Fibroblast of skin of back (primary cell): ENCODE measurements at places on chromosomes 6 and 20.
A peak's percentile ranks its signal among the peaks of the same experiment; 100 is the strongest.

- DNase-seq, result peak; percentile 77
Observed at GRCh38 chr6:6277413-6277812, 43.0 kb downstream of the F13A1 start.

DNA sequence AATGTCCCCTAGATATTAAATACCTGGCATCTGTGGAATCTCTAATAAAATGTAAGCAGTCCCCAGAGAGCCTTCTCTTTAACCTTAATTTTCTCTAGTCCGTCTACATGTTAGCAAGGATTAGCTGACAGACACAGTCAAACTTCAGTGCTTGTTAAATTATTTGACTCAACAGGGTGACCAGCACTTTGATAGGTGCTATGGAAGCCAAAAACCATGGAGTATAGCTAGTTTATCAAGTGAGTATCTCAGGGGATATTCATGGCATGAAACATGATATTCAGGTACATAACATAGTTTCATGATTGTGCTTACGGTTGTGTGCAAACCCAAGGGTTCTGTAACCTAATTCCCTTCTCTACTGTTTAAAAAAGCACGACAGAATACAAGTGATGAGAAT lies 3.9 kb downstream of the RHAG start:
- no peak for DNase-seq

- DNase-seq, result peak; percentile 37
Observed at GRCh38 chr20:32477594-32478512, 107.3 kb downstream of the NOL4L start.

GRCh38 chr6:168828800-168829199 lies 387.8 kb downstream of the SMOC2 start:
- DNase-seq, result peak; percentile 62

DNA sequence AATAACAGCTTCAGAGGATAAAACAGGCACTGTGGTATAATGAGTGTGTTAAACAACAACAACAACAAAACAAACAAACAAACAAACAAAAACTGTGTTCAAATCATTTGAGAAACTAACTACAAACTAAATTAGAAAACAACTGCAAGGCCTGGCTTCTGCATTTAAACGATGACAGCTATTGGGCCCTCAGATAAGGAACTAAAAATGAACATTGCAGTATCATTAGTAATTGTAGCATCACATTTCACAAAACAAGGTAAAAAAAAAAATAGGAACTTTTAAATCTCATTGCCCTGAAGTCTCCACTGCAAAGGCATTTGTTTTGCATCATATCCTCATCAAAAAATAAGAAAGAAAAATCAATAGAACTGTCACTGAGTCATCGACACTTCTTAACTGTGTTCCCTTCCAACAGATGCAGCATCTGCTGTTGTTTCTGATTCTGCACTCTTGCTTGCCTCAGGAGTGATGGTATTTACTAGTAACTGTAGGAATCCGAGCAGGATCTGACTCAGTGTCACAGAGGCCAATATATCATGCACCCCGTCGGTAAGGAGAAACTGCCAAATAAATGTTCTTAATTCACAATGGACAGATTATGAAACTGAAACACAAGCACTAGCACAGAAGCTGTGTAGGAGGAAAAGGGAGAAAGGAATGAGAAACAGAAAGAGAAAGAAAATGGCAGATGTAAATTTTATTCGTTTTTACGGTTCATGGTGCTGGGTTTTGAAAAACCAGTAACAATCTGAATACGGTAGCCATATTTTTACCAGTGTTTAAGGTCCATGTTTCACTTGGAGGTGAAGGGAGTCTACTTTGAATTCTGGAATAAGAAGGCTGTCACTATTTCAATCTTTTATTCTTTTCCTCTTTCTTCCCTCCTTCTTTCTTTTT lies 365.7 kb upstream of the EPHA7 start:
- DNase-seq, result peak; percentile 83

DNA sequence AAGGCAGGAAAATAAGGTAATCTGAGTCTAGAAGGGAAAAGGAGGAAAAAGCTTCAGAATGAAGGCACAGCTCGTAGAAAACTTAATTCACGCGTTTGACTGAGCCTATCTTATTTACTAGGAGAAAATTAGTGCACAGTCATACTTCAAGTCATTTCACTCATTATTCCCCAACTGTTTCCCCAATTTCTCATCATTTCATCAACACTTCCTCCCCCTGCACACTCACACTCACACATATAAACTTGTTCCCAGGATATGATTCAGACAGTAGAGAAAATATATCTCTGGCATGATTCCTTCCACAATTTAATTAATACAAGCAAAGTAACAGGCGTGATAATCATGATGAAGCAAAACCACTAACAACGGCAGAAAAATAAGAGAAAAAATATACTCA lies 94.5 kb upstream of the F13A1 start:
- DNase-seq, result peak; percentile 48

GRCh38 chr6:127570739-127571389 lies 6.1 kb upstream of the C6orf58 start:
- no peak for DNase-seq

DNA sequence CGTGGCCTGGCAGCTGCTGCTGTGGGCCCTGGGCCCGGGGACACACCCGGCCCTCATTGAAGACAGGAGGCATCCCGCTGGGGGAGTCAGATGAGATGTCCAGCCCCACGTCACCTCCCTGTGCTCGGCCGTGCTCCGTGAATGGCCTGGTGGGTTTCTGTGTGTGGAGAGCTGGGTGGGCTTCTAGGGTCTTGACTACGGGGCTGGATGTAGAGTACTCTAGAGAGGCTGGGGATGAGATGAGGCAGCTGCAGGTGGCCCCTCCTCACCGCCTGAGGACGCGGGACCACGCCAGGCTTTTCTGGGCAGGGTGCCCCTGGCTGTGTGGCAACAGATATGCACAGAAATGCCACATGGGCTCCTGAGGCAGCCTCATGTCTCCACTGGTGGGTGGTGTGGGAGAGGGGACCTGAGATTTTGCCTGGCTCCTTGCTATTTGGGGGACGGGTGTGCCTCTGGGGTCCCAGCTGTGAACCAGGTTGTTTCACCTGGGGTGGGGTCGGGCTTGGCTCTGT lies 8.4 kb upstream of the BHLHE23 start:
- no peak for DNase-seq

DNA sequence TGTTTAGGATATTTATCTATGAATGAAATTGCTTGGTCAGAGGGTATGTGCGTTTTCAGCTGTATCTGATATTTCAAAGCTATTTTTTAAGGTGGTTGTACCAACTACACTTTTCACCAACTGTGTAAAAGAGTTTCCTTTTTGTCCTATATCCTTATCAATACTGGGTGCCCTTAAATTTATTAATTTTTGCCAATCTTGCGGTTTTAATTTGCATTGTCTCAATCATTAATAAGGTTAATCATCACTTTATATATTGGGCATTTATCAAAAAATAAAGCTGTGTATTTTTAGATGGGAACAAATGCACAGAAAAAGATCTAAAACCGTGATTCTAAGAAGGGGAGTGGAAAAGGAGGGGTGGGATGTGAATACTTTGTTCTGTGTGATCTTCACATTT lies 66.7 kb upstream of the SALL4 start:
- DNase-seq, result no peak

GRCh38 chr6:37033819-37034795 lies 28.7 kb downstream of the FGD2 start:
- no peak for DNase-seq

DNA sequence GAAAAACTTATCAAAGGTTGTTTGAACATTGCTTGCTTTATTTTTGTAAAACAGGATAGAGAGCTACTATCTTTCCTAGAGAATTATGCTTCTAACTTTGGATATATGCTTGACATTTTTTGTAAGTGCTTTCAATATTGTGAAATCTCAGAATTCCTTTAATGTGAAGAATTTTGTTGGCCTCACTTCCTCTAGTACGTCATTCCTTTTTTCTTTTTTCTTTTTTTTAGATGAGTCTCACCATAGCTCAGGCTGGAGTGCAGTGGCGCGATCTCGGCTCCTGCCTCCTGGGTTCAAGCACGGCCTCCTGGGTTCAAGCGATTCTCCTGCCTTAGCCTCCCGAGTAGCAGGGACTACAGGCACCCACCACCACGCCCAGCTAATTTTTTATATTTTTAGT lies 668.1 kb downstream of the RFPL4B start:
- peak; percentile 75 for DNase-seq

GRCh38 chr20:34532320-34532719 lies 16.1 kb downstream of the DYNLRB1 start:
- DNase-seq, result no peak

DNA sequence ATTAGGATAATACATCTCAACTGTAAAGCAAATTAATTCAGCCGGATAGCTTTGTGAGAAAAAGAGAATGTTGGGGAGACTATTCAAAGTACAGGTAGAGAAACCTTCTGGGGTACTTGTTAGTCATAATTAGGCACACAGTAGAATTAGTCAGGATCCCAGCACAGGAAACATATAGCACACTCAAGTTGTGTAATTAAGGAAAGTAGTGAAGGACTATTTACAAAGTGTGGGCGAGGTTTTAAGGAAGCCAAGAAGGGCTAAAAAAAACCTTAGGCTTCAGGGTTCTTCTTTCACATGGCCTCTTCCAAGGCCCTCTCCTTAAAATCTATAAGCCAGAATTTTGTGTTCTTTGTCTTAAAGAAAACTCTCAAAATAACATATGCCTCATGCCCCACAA lies 126.7 kb downstream of the RTN4IP1 start:
- DNase-seq, result no peak

GRCh38 chr6:34985236-34985635 lies 96.2 kb downstream of the ANKS1A start:
- DNase-seq, result no peak

DNA sequence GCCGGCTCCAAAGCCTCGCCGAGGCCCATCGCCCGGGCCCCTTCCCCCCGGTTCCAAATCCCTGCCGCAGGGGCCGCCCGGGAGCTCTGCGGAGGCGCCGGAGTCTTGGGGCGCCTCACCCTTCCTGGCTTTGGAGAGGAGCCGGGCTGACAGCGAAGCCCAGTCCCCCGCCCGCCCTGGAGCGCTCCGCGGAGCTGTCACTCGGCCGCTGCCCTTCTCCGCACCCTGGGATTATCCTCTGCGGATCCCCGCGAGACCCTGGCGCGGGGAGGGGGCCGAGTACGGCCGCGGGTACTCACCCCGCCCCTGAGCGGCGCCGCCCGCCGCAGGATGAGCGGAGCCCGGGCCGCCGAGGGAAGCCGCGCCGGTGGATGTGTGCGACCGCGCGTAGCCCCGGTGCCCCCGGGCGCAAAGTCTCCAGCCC lies 343 bp downstream of the SNAP91 start:
- peak; percentile 8 for DNase-seq

DNA sequence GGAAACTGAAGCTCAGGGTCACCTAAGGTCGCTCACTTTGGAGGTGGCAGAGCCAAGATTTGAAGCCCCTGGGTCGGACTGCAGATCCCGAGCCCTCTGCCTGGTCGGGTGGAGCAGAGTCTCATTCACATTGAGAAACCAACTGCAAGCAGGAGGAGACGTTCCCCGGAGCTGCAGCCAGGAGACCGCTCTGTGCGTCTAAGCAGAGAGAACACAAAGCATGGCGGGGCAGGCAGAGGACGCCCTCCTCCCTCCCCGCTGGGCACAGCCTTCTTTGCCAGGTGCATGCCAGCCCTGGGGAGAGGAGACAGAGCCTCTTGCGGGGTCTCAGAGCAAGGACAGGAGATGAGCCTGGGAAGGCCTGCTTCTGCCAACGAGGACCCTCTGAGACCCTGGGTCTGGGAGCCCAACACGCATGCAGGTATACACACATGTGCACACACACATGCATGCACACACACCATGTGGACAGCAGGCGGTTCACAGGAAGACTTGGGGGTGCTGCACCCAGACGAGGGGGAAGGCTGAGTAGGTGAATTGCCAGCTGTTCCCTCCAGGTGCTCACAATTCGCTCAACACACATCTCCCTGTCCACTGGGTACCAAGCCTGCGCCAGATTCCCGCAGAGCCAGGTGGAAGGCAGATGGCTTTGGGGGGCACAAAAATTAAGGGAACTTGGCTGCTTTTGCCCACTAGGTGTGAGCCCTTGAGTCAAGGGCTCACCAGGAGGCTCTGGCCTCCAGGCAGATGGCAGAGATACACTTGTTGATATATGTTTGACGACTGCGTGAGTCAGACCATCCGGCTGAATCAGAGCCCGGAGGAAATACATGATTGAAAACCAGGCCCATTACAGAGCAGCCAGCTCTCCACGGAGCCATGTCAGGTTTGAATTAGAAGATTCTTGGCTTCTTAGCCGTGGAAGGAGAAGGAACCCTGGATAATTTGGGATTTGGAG lies 5.5 kb upstream of the NTSR1 start:
- DNase-seq, result peak; percentile 91

GRCh38 chr6:15001326-15001910 lies 244.5 kb upstream of the JARID2 start:
- DNase-seq, result no peak

GRCh38 chr6:110882274-110882619 lies 7.7 kb downstream of the AMD1 start:
- DNase-seq, result peak; percentile 56

- peak; percentile 26 for DNase-seq
Observed at GRCh38 chr20:34705397-34706301, 1.5 kb downstream of the TP53INP2 start.

- peak; percentile 89 for DNase-seq
Observed at GRCh38 chr6:56693246-56693607, 50.5 kb upstream of the DST start.

- DNase-seq, result no peak
Observed at GRCh38 chr20:22825546-22825945, 209.6 kb upstream of the SSTR4 start.

- peak; percentile 54 for DNase-seq
Observed at GRCh38 chr6:143620447-143620846, 57.3 kb upstream of the PHACTR2 start.

DNA sequence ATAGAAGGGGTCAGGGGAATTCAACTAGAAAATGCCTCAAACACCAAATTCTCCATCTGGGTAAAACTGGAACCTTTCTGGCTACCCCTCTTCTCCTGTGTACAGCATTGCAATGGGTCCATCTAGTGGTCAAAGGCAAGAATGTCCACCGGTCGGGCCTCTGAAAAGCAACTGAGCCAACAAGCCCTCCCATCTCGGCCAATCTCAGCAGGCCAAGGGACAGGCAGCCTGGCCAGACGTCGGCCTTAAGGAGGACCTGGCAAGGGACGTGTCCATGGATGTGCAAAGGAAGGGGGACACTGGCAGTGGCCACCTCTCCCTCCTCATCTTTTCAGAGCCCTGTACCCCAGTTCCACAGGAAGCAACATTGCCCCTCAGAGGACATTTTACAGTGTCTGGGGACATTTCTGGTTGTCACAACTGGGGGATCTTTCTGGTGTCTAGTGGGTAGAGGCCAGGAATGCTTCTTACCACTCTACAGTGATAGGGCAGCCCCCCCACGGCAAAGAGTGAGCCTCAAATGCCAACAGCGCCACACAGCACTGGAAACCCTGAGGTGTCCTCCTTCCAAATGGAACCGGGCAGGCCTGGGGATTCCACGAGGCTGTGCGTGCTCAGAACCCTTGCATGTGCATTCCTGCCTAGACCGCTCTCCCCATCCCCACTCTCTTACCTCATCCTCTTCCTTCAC lies 99.8 kb upstream of the FOXA2 start:
- DNase-seq, result peak; percentile 74

GRCh38 chr6:83853178-83854000 lies at the start of gene RIPPLY2:
TSS of gene RIPPLY2 (plus strand) at chr6:83853360. CDS start at chr6:83853417, 57 bp downstream.
- peak; percentile 26 for DNase-seq

- DNase-seq, result no peak
Observed at GRCh38 chr6:44005507-44005903, 121.7 kb downstream of the MRPL14 start.
